ENCODE measurements at places on chromosomes 6 and 20.

DNA sequence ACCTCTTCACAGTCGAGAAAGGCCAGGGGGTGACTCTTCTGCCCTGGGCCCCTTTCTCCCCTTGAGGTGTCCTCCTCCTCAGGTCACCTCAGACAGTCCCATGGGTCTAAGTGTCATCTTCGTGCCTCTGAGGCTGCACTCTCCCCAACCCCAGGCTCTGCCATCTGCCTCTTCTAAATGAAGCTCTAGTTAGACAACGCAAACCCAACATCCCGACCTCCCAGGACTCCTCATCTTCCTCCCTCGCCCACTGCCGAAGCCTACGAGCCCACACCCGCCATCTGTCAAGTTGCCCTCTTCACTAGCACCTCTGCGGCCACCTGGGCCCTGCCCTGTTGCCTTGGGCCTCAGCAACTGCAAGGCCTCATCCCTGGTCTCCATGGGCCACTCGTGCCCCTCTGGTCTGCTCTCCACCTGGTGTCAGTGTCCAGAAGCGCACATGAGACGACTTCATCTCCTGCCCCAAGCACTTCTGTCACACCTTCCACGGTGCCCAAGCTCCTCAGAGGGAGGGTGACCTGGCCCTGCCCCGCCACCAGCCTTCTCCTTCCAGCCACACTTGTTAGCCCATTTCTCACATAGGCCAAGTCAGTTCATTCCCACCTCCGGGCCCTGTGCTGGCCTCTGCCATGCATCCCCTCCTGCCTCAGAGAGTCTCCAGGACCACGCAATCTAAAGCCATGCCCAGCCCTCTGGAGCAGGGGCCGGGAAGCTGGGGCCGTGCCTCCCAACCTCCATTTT lies 53.8 kb downstream of the RRBP1 start:
- DNase-seq: no peak

GRCh38 chr6:108650781-108651180 lies 90.1 kb downstream of the FOXO3 start:
- no peak for DNase-seq

GRCh38 chr6:139973669-139974344 lies 599.4 kb upstream of the CITED2 start:
- DNase-seq: no peak

DNA sequence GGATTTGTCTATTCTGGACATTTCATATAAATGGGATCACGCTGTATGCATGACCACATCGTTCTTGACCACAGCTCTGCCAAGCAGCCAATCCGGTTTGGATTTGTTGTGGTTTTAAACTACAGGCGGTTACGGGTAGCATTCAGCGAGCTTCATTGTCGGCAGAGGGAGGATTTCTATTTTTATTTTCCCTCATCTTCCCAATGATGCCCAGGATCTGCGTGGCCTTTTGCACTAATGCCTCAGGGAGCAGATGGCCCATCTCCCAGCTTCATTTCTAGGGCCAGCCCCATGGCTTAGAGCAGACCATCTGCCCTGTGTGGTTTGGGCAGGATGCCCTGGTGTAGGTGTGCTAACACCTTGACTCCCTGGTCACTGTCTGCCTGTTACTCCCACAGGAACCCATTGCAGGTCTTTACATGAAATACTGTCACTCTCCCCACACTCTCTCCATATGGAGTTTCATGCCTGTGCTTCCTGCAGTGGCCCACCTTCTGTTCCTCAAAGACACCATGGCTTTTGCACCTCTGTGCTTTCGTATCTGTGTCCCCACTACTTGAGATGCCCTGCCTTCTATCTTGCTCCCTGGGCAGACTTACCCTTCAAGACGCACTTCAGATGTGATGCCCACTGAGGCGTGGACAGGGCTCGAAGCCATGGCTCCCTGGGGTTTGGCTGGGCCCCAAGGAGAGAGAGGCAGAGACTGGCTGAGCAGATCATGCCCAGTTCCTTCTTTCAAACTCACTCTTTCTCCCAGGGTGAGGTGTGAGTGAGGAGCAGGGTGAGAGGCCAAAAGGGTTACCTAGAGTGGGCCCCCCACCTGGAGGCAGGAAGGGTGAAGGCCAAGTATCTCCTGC lies 26.0 kb downstream of the SDCBP2 start:
- DNase-seq: no peak

- no peak for DNase-seq
These were observed 7.6 kb downstream of the ZNF451 start for GRCh38 chr6:57097596-57097995.
